ENCODE measurements at places on chromosomes 1 and 21.

GRCh38 chr21:43997766-43998742 is 14.1 kb upstream of the TRAPPC10 start:
- no peak for DNase-seq

GRCh38 chr1:184467295-184467694 is 80.5 kb downstream of the C1orf21 start:
- no peak for DNase-seq

DNA sequence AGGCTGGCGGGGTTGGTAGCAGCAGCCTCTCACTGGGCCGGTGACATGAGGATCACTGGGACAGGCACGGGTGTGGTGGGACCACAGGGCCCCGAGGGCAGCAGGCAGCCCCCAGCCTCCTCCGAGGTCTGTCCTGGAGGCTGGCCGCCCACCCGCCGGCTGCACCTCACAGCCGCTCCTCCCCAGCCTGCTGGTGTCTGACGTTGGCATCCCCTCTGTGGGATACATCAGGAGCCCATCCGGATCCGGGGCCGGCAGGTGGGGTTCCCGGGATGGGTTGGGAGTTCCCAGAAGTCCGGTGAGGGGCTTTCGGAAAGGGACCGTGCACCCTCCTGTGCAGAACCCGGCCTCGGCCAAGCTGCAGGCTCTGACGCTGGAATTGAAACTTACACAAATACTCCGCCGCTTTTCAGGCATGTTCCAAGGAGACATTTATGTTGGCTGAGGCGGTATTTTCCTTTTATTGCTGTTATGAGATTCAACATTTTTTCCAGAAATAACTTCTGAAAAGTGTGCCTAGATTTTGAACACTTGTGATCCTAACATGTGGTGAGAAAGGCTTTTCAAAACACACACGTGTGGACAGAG is 142.1 kb upstream of the ARHGEF16 start:
- no peak for DNase-seq

GRCh38 chr21:33011462-33011861 is 14.3 kb upstream of the OLIG2 start:
- peak; percentile 83 for DNase-seq

DNA sequence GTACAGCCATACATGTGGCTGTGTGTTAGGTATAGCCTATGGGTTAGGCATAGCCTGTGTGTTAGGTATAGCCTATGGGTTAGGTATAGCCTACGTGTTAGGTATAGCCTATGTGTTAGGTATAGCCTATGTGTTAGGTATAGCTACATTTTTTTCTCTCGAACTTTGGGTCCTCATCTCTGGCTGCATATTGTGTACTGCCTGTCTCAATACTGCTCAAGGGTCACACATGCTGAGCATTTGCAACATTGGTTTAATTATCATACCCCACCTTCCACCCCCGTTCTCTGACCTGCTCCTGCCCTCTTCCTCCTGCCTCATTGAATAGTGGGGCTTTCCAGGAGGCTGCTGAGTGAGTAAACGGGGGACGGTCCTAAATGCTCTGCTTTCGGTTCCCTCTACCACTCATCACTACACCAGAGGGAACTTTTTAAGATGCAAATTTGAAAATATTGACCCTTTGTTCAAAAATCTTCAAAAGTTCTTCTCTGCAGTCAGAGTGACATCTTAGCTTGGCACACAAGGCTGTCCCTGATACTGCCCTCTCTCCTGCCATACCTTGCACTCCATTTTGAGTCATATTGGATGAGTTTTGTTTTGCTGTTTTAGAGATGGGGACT is 17.8 kb downstream of the OR2B11 start:
- no peak for DNase-seq

DNA sequence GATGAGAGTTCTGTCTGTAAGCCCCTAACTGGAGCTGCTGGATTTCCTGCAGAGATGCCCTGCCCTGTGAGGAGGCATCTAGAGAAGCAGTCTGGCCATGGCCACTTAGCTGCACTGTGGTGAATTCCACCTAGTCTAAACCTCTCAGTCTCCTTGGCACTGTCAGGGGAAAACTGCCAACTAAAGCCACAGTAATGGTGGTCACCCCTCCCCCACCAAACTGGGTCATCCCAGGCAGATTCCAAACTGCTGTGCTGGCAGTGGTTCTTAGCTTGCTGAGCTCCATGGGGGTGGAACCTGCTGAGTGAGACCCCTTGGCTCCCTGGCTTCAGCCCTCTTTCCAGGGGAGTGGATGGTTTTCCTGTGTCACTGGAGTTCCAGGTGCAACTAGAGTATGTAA is 740.6 kb downstream of the RWDD3 start:
- DNase-seq, result peak; percentile 4

- no peak for DNase-seq
These were observed 96.2 kb downstream of the RNF220 start for GRCh38 chr1:44501047-44501890.

DNA sequence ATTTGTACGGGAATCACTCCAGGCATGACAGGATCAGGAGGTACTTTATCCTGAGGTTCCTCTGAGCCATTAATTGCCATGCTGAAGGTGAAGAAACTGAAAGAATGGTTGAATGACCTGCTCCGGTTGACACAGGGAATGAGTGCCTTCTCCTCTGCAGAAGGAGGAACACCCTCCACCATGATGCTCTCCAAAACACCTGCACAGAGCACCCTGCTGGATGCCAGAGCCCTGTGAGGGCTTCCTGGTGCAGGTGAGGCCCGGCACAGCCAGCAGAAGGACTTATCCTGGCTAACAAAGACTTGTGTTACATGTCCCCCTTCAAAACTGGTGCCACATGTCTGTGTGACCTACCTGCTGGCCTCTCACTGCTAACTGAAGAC is 14.3 kb upstream of the LBR start:
- no peak for DNase-seq

GRCh38 chr1:25744140-25744581 is 55.8 kb upstream of the SELENON start:
- DNase-seq, result peak; percentile 80

DNA sequence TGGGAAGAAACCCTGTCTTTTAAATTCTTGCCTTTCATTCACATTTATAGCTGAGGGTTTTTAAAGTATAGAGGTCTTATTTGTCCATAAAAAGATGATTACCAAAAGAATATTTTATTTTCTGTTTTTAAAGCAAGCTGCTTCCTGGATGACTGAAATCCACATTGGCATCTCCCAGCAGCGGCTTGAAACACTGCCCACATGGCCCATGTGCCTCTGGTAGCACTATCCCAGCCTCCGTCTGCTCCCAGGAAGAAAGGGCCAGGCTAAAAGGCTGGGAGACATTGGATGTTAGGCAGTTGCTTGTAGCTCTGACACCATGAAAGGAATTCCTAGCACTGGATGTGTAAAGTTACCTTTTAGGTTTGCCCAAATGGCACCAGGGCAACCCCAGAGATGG is 169.9 kb upstream of the CACNA1E start:
- DNase-seq, result no peak

Measured in foreskin fibroblast (primary cell).